ENCODE measurements at places on chromosomes 6 and 20.

DNA sequence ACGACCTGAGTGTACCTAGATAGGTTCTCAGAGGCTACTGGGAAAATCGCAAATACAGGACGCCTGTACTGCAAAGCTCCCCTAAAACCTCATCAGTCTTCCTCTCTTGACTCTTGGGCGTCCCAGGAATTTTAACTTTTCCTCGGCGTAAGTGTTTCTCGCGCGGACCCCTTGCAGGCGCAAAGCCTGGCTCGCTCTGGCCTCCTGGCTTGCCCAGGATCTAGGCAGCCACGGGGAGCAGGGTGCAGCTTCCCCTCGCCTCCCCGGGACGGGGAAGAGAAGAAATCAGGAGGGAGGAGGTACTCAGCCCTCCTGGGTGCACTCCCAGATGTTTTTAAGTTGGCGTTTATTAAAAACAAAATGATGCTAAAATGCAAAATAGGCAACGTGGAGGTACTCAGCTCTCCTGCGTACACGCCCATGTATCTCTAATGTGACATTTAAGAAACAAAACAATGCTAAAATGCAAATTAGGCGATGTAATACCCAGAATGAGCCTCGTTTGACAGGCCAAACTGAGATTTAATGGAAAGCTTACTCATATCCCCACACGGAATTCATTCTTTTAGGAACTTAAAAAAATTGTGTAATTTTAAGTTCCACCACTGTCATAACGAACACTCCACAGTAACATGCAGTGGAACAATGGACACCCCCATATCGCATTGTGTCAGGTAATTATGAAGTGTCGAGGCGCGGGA is 1.6 kb upstream of the SOBP start:
- DNase-seq, result no peak

- no peak for DNase-seq
Measured at GRCh38 chr20:41738604-41739206, 120.5 kb upstream of the CHD6 start.

- DNase-seq, result no peak
Measured at GRCh38 chr6:21053612-21054011, 519.4 kb downstream of the CDKAL1 start.

DNA sequence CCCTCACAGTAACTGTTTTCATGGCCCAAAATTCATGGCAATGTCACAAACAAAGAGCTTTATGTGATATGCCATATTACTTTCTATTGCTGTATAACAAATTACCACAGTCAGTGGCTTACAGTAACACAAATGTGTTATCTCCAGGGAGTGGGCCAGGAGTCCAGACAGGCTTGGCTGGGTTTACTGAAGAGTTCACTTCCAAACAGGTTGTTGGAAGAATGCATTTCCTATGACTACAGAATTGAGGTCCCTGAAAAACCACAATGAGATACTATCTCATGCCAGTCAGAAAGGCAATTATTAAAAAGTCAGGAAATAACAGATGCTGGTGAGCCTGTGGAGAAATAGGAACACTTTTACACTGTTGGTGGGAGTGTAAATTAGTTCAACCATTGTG is 431.9 kb downstream of the PKHD1 start:
- DNase-seq, result no peak

- DNase-seq, result no peak
Measured at GRCh38 chr6:163531122-163531521, 116.6 kb downstream of the QKI start.

GRCh38 chr6:106134906-106135634 is 48.9 kb downstream of the PRDM1 start:
- no peak for DNase-seq

DNA sequence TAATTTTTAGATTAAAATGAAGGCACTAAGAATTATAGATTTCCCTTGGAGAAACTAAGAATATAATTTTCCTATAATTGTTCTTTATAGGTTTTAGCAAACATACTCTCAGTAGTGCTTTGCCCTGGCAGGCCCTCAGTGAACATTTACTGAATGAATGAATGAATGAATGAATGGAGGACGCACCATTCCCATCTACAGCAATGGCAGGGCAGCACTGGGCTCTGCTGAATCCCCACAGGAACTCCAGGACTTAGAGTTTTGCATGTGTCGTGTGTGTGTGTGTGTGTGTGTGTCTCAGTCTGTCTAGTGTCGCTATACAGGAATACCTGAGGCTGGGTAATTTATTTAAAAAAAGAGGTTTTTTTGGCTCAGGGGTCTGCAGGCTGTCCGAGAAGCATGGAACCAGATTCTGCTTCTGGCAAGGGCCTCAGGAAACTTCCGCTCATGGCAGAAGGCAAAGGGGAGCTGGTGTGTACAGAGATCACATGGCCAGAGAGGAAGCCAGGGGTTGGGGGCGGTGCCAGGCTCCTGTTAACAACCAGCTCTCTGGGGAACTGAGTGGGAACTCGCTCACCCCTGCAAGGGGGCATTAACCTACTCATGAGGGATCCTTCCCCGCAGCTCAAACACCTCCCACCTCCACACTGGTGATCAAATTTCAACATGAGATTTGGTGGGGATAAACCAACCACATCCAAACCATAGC is 20.1 kb downstream of the RNASET2 start:
- DNase-seq, result no peak

DNA sequence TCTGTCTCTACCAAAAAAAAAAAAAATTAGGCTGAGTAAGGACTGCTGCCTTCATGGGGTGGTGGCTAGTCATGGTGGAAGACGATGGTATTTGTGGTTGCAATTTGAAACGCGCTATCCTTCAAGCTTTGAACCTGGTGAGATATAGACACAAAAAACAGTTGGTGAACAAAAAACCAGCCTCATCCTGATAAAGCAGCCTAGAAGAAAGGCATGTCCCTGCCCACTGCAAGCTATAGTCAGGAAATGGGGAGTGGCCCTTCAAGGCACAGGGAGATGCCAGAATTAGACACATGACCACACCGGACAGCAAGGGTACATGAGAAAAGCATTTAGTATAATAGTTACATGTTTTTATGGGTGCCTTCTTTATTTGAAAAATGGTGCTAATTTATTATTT is 193.6 kb downstream of the NFATC2 start:
- DNase-seq, result no peak

DNA sequence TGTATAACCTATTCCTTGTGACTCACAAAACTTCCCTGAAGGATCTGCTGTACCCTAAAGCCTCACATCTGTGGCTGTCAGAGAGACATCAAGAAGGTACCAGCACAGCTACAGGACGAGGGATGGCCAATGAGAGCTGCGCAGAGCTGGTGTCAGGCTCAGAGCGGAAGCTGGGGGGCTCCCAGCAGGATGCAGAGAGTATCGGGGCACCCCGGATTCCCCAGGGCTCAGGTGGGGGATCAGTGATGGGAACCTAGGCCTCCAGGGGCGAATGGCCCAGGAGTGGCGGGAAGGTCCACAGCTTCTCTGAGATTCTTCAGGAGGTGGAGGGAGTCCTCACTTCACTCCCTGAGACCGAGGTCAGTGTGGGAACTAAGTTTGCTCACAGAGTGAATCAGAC is 30.9 kb upstream of the SMOC2 start:
- DNase-seq, result no peak

DNA sequence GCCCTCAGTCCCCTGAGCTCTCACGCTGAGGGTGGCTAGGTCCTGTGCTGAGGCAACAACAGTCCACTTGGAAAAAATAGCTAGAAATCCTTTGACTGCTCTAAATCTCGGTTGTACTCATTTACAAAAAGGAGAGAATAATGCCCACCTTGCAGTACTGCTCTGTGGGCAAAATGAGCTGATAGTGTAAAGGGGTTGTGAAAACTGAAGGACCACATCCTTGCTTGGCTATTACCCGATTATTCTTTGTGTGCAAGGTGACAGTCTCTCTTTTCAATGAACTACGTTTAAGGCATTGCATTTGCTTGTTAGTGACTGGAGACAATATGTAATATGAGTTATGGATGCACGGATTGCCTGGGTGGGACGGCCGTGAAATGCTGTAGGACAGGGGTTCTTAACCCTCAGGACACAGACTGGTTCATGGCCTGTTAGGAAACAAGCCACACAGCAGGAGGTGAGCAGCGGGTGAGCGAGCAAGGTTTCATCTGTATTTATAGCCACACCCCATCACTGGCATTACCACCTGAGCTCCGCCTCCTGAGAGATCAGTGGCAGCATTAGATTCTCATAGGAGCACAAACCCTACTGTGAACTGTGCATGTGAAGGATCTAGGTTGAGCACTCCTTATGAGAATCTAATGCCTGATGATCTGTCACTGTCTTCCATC is 14.6 kb downstream of the SAMD3 start:
- no peak for DNase-seq

All from T-helper 1 cell (primary cell).